Type B pancreatic cell (in vitro differentiated cells): ENCODE measurements at places on chromosomes 5 and 9.

DNA sequence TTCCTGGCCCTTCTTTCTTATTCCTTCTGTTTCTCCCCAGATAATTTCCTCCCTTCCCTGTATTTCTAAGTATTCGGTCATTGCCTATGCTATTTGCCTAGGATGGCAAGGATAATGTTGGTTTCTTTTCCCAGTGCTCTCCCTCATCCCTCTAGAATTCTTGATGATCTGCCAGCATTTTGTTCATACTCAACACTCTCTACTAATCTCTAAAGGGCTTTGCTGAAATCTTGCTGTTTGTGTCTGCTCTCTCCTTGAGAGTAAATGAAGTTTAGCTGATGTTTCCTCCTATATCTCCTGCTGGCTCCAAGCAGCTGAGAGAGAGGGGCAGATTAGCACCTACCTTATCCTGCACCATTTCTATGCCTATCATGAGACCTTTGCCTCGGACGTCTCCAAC is 38.1 kb downstream of the AGXT2 start:
- DNase-seq = no peak

DNA sequence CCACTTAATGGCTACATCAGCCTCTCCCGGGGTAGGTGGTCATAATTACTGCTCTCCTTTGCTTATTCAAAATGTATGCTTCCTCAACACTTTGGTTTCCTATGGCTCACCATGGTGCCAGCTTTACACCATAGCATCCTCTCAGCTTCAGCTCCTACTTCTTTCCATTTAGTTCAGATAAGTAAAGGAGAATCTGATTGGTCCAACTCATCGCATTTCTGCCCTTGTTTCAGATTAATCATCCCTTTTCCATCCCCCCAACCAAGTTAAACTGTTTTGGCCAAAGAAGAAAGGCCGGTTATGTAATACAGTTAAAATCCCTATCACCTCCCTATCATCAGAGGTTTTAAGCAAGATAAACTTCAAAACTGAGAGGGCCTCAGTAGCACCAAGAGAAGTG is 130.5 kb downstream of the CETN3 start:
- DNase-seq = no peak

GRCh38 chr5:82855893-82856550 is 221.2 kb downstream of the TMEM167A start:
- DNase-seq = no peak

DNA sequence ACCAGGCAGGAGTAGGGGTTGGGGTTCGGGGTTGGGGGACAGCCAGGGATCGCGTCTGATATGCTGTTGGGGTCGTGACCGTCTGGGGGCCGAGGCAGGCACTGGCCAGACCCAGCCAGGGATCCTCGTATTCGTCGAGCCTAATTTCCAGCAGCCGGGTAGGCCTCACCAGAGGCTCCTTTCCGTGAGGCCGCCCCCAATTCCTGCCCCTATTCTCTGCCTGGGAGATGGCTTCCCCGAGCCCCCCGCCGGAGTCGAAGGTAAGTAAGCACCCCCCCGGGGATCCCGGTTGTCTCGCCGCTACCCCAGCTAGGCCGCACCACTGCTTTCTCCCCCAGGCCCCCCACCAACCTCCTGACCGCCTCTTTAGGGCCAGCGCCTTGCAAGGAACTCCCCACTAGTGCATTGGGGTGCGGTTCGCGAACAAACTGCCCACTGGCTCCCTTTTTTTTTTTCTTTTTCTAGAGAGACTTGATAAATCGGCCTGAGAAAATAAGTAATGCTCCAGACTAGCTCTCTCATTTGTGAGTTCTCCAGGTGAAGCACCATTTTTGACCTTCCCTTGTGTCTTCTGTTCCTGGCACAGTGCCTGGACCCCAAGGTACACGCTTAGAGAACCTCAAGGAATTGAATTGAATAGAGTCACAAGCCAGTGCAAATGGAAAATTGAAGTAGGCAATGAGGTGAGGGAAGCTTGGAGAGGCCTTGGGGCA is 435 bp downstream of the ZNF189 start:
- peak; percentile 68 for DNase-seq

- no peak for DNase-seq
These were observed 35.5 kb downstream of the GCNT4 start for GRCh38 chr5:75016896-75017295.

DNA sequence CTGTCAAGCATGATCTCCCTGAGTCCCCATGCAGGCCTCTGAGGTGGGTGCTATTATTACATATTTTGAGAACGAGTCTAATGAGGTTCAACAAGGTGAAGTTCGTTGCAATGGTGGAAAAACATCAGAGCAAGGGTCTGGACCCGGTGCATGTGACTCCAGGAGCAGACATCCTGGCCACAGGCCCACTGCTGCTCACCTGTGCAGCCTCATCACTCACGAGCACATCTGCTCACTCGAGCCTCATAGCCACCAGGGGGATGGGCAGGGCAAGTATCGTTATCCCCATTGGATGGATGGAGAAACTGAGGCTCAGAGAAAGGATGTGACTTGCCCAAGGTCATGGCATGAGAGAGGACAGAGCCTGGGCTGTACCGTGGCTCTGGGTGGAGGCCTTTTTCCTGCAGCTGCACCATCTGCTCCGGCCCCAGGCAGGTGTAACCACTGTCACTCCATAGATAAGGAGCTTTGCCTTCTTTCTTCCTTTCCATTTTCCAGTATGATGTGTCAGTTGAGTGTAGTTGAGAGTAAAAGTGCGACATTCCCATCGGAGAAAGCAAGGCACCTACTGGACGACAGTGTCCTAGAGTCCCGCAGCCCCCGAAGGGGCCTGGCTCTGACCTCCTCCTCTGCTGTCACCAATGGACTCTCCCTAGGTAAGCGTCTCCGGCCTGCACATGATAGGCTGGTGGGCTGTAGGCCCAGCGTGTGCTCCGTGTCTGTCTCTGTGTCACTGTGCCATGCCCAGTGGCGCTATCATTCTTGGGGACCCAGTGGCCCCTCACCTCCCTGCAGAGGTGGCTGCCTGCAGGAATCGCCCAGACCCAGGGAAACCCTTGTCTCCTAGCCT is 68.4 kb upstream of the GARNL3 start:
- DNase-seq = no peak

- DNase-seq = no peak
These were observed 658.2 kb upstream of the DMAC1 start for GRCh38 chr9:8457816-8458215.

DNA sequence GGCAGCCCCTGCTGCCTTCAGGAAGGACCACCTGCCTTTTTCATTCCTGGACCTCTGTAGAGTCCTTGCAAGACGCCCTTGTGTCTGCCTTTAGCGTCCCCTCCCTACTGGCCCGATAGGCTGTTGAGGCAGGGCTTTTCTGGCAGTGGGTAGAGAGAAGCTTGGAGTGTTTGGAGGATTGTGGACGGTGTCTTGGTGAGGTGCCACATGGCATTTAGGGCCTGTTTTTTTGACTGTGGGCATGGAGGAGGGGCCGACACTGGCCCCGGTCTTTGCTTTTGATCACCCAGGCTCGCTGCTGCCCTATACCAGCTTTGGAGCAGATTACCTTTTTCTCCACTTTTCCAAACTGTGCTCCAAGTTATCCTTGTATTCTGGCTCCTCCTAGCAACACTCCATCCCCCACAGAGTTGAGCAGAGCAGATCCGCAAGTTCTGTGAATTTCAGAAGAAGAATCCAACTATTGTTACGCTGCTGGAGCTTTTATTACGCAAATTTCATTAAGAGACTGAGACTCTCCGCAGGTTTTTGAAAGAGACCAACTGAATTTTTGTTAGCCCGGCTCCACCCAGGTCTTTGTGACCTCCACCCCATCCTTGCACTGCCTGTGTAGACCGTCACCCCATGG is 34.8 kb upstream of the PRDM12 start:
- DNase-seq = no peak

- no peak for DNase-seq
These were observed 162.8 kb downstream of the KCTD16 start for GRCh38 chr5:144333336-144333920.

- DNase-seq = no peak
These were observed 390.4 kb downstream of the SH3GL2 start for GRCh38 chr9:17969232-17969631.

- no peak for DNase-seq
These were observed 78.1 kb downstream of the PHF2 start for GRCh38 chr9:93654351-93654961.

GRCh38 chr5:65823204-65823603 is 101.2 kb downstream of the NLN start:
- DNase-seq = no peak

GRCh38 chr5:11377896-11378295 is 526.4 kb downstream of the CTNND2 start:
- DNase-seq = no peak

DNA sequence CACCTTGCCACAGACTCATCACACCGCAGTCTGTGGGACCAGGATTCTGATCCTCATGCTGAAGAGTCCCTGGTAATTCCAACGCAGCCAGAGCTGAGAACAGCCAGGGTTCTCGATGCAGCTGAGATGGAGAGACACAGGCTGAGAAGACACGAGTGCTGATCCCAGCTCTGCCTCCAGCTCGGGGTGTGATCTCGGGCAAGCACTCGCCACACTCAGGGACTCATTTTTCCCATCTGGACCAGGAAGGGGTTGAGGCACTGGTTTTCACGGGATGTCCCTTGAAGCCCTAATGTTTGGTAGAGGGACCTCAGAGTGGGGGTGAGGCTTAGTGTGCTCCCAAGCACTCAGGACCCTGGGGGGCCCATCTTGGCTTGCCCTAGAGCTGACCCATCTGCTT is 200.4 kb downstream of the CDK5RAP2 start:
- DNase-seq = no peak

GRCh38 chr5:170330568-170331054 is 33.0 kb upstream of the LCP2 start:
- DNase-seq = no peak

DNA sequence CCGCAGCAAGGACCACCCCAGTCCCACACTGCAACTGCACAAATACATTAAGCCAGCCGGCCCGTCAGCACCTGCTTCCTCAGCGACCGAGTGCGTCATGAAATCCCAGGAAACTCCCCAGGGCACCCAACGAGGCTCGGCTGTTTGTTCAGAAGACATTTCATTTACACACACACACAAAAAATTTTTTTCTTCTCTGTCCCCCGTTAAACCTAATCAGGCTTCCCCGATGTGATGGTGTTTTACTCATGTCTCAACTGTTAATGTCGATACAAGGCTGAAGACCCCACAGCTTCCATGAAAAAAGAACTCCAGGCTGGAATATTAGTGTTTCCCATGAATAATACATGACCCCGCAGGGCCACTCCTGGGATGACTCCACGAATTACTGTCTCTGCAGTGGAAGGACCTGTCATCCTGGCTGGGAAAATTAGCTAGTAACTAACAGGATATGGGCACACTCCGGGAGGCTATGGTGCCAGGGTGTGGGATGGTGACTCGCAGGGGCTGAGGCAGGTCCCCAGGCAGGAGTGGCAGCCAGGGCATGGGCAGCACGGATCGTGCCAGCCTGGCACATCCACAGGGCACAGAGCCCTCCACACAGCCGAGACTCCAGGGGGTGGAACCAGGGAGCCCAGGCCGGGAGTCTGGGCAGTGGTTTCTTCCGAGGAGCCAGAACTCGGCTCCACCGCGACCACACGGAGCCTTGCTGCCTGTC is 102.4 kb downstream of the VAV2 start:
- DNase-seq = no peak

DNA sequence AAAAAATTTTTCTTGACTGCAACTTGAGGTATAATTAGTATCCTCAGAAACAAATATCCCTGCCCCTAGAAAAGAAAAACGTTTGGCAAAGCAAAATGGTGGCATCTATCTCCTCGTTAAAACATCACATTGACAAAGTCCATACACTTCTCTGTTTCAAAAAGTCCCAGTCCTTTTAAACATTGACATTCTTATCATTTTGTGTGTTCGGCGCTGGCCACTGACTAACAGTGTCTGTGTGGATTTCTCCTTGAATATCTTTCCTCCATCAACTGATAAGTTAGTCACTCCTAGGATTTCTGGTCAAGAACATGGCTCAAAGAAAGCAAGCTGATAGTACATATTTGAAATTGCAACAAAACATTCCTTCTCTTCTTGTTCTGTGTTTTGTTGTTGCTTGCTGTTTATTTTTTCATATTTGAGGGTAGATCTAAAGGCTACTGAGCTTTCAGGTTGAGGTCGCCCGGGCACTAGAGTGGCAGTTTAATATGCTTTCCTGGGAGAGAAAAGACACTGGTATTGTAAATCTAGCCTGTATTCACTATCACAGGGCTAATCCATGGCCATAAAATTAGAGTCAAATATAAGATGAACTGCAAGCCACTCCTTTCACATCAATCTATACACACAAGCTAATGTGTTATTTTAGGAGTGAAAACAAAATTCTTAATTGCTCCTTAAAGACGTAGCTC is 8.5 kb upstream of the PPIC start:
- DNase-seq = no peak

DNA sequence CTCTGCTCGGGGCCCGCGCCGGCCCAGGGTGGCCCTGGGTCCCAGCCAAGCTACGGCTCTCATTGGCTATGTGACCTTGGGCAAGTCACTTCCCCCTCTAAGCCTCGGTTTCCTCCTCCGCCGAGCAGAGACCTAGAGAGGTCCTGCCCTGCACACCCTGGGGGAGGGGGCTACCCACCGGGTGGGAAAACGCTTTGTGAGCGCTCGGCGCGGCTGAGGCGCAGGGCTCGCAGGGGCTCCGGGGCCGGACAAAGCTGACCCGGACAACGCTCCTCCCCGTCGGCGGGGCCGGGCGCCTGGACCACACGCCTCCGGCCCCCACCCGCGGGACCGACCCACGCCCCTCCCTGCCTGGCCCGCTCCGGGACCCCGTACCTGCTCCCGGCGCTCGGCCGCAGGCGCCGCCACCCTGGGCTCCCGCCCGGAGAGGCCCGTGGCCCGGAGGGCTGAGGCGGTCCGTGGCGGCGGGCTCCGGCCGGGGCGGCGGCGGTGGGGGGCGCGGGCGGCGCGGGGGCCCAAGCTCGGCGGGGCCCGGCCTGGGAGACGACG is 85.7 kb upstream of the MELK start:
- peak; percentile 70 for DNase-seq

DNA sequence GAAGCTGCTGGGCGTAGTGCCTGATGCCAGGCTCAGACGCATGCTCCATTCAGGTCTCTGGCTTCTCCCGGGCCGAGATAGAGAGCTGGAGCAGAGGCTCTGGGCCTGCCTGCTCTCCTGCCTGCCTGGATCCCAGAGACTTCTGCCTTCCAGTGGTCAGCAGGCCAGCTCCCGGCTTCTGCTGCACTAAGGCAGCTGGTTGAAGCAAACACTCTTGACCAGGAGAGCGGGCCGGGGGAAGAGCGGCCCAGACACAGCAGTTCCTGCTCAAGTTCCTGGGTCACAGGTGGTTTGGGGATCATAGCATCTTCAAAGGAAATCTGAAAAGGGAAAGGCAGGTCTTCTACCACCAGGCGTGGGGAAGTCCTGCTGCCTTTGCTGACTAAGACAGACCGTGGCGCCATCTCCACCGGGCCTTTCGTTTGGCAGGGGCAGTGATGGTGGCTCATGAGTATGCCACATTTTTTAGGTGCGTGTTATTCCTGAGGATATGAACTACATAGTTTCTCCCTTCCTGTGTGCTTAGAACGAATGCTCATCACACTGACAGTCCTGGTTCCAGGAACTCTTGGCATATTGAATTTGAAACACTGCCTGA is 31.1 kb downstream of the AK8 start:
- no peak for DNase-seq

- DNase-seq = no peak
These were observed 193.1 kb downstream of the PAX5 start for GRCh38 chr9:36840898-36841536.

GRCh38 chr9:137056739-137057415 is 3.0 kb upstream of the ENTPD2 start:
- no peak for DNase-seq
